ENCODE measurements at places on chromosomes 7 and 10. TPM values are rescaled to one million over a fixed set of nuclear protein-coding genes. Genes with fewer than 3 reads are reported as not detected.

GRCh38 chr10:93081834-93082233 is 8.1 kb downstream of the CYP26A1 start:
- H3K36me3 ChIP-seq, result no peaks in the 10 kb centered on the region
- no peaks in the 10 kb centered on the region for H3K4me1 ChIP-seq
- no peak overlapping the region for H3K4me3 ChIP-seq
- DNase-seq, result no peak

- peak overlapping the region; percentile 92 for H3K27ac ChIP-seq
- no peaks in the 10 kb centered on the region for H3K36me3 ChIP-seq
- H3K4me1 ChIP-seq, result peaks cover 43% of the 10 kb centered on the region
- H3K27me3 ChIP-seq, result no peaks in the 10 kb centered on the region
Observed at GRCh38 chr7:5397736-5398135, 25.9 kb downstream of the TNRC18 start.

The GOT1 gene
- total RNA-seq, result 85.7 TPM

The CYP3A4 gene
- 10.0 TPM for total RNA-seq
